ENCODE measurements at places on chromosomes 1 and 21.

DNA sequence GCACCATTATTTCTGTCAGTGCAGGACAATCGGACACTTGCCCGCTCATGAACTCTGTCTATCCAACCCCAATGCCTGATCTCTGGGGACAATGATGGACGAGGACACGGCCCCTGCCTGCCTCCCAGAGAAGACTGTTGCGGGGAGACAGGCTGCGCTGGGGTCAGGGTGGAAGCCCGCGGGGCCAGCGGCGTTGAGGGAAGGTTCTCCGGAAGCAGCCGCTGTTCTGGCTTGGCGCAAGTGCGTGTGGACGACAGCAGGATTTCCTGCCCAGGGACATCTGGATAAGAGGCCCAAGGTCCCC is 18.8 kb downstream of the RHBG start:
- DNase-seq, result no peak

DNA sequence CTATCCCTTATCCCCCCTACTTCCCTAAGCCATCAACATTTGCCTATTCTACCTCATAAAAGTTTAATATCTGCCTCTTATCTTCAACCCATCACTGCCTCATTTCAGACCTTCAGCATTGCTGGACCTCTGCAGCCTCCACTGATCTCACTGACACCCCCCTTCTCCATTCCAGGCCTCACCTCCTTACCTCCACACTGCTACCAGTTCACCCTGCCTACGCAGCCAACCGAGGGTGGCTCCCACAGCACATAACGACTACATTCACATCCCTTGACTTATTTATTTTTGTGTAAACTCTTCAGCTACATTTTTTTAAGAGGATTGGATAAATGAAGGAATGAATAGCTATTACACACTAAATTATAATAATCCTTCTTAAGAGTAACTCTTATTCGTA is 14.2 kb downstream of the CLCC1 start:
- DNase-seq, result no peak

DNA sequence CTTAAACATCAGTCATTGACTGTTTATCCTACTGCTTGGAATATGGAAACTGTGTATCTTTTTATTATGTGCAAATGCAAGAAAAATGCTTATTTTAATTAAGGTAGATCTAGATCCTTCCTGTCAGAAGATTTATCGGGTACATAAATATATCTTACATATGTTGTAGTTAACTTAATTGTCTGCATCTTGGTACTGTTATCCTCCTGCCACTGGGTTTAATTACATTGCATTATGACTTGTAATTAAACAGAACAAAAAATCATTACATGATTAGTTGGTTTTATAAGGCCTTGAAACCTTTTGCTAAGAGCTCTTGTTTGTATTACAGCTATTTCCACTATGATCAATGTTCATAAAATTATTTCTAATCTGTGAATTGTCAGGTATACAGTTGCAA is 211.2 kb downstream of the PTGER3 start:
- DNase-seq, result no peak

DNA sequence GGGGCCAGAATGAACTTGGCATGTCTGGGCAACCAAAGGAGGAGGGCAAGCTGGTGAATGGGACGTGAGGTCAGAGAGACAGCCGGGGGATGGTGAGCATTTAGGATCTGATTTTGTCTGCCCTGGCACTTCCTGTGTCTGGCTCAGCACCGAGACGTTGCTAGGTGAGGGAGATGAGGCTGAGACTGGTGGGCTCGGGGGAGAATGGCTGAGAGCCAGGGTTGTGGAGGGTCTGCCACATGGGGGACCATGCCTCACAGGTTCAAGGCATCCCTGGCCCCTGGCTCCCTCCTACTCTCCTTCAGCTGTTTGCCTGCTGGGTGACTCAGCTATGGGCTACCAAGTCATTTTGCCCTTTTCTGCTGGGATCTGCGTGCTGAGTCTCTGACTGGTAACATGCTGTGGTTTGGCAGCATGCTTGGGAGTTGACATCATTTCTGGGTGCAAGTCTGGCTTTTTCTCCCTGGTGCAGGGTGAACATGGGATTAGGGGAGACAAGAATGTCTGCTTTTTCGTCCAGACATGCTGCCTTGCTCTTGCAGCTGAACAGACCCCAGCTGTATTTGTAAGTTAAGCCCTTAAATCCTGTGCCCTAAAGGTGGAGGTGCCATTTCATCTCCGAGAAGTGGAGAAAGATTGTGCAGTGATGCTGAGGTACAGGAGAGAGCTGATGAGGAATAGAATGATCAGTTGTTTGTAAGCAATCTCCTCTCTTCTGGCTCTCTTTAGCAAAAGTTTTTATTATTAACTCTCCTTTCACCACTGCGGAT is 17.6 kb downstream of the GALNT2 start:
- no peak for DNase-seq

DNA sequence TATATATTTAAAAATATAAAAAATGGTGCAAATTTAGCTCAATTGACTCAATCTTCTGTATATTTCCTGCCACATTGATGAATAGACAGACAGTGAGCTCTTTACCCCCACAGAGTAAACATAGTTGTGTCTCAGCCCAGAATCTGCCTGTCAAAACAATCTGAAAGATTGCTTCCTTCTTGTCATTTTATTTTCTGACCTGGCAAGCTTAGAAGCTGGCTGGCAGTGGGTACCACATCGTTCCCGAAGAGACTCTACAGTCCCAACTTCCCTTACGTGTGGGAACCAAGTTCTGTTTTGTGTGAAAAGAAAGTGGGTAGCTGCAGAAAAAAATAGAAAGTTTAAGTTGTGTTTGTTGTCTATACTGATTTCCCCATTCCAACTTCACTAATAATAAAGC is 629.3 kb upstream of the NEGR1 start:
- no peak for DNase-seq

GRCh38 chr21:26297851-26298250 is 127.3 kb upstream of the APP start:
- no peak for DNase-seq

GRCh38 chr1:216325946-216326345 is 97.3 kb downstream of the USH2A start:
- no peak for DNase-seq

DNA sequence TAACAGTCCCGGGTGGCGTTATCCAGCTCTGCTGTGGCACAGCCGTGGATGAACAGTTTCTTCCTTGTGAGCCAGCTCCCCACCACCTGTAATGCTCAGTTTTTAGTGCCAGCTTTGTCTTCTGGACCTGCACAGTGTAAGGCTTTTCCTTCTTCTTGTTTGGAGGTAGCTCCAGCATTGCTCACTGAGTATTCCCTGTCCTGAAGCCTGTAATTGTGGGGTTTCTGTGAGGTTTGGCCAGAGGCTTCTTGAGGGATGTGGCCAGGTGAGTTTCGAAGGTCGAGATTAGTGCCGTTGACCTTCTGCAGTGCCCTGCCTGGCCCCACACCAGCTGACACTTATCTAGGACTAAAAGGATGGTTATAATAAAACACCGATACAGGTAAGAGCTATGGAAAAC is 75.0 kb downstream of the PBX1 start:
- no peak for DNase-seq

DNA sequence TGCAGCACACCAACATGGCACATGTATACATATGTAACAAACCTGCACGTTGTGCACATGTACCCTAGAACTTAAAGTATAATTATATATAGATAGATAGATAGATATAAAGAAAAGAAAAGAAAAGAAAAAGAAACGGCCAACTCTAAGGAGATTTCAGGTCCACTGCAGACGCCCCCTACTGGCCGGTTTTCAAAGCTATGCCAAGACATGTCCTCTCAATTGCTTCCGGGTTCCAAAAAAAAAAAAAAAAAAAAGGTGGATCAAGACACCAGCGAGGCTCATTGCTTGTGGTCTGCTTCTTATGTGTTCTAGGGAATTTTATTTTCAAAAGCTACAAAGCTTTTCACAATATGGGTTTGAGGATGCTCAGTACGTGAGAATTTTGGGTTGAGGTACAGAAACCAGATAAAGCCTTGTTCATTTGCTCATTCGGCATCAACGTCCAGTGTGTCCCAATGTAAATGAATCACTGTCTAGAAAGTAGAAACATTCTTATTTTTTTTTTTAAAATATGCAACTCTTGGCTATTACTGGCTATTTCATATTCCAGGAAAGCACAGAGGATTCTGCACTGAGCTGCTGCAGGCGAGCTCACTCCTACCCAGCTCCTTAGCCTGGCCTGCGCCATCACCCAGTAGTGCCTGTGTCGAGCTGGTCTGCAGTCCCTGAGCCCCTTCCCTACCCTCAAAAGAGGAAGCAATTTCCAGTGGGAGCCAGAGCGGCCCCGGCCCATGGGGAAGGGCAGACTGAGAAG is 643.0 kb downstream of the KIF26B start:
- no peak for DNase-seq

- no peak for DNase-seq
Observed at GRCh38 chr1:68128157-68128556, 77.7 kb upstream of the DIRAS3 start.

DNA sequence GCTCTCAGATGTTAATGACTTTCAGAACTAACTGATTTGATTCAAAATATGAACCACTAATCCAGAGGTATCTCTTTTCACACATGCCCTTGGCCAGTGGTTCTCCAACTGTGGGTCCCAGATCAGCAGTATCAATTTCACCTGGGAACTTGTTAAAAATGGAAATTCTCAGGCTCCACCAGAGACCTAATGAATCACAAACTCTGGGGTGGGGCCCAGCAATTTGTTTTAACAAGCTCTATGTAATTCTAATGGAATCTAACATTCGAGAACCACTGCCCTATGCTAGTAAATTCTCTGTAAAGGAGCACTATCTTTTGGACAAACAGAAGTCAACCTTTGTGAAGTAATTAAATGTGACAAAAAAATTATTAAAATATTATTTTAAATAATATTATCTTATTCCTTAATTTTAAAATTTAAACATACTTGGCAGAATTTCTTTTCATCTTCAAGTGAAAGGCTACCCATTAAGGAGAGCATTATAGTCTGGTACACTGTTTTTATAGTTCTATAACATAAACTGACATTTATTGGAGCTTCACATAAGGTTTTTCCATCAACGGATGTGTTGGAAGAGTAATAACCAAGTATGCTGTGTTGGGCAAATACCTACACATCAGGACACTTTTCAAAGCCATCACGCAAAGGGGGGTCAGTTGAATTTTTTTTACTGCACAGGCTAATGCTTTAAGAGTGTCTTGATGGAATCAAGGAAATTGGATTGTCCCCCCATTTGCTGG is 130.4 kb downstream of the LHX4 start:
- DNase-seq, result no peak

DNA sequence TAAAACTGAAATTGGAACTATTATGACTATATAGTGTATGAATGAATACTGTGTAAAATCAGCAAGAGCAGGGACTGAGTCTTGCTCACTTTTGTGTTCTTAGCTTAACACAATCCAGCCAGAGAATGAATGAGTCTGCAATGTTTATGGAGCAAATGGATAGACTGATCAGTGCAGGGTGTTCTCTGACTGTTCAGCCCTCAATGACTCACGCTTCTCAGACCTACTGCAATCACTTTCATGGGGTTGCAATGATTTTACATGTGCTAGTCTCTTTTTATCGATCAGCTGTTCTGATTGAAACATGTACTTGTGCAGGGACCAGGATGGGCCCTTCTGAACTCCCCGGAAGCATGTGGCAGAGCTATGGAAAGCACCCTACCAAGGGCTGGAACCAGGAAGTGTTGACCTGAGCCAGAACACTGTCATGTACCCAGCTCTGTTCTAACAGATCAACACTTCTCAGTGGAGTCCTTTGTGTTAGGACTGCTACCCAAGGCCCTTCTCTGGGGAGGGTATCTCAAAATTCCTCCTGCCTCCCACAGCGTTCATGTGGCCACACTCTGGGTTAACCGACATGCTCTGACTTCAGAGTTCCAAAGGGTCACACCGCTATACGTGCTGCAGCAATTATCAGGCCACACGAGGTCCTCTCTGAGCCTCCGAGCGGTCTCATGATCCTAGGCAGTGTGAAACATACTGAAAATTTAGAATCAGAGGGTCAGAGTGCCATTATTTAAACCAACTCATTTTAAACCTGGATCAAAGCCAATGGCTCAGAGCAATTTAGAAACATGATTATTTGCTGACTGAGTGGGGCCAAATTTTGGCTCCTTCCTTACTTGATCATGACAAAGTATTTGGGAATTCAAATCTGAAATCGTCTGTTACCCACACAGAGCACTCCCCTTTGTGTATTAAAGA is 35.2 kb downstream of the GRIK1 start:
- DNase-seq, result no peak

GRCh38 chr1:187942986-187943385 is 1114.2 kb downstream of the PLA2G4A start:
- DNase-seq, result no peak

DNA sequence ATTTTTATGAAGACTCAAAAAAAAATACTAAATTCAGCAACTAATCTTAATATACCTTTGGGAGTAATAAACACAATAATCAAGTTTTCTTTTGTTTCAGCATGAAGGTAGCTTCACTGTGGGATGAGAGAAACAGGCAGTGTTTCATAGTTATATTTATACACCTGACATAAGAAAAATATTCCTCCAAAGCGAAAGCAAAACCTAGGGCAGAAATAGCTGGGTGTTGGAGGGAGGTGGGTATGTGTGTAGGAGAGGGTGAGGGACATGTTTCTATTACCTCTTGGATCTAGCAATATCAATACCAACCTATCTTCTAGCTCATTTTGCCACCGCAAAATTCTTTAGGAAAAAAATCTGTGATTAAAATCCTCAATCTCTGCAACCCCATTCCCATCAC is 24.9 kb upstream of the MAN1A2 start:
- DNase-seq, result no peak

DNA sequence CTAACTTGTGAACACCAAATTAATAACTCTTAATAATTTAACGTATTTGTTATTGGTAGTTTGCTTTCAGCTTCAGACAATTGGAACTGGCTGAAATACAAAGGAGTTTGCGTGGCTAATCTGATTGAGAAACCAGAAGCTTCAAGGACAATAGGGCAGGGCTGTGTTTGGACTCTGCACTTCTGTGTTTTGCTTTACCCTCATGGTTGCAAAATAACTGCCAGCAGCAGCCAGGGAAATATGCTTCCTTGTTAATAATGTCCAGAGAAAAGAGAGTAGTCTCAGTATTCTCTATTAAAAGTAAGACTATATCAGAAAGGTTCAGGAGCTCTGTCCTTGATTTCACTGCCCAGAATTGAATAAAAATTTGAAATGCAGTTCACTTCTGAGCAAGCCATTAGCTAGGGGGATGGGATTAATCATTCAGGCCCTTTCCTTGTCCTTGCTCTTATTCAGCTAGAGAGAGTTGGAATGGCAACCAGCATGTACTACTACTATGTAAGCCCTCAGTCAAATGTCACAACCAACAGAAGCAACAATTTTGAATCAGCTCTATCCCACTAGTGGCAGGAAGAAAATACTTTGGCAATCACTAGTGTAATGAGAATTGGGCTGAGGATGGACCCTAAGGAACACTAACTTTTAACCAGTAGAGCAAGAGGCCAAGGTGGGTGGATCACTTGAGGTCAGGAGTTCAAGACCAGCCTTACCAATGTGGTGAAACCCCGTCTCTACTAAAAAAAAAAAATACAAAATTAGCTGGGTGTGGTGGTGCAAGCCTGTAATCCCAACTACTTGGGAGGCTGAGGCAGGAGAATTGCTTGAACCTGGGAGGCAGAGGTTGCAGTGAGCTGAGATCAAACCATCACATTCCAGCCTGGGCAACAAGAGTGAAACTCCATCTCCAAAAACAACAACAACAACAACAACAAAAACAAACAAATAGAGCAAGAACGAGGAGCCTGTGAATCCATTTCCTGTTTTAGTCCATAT is 76.8 kb downstream of the POU2F1 start:
- no peak for DNase-seq

- DNase-seq, result peak; percentile 30
Observed at GRCh38 chr1:119582801-119583200, 65.3 kb downstream of the ZNF697 start.

- DNase-seq, result no peak
Observed at GRCh38 chr21:27493542-27493941, 526.7 kb upstream of the ADAMTS5 start.

- no peak for DNase-seq
Observed at GRCh38 chr21:43957611-43958362, 54.3 kb upstream of the TRAPPC10 start.
